K562 (cell line): ENCODE measurements at places on chromosomes 7 and 10. TPM values are rescaled to one million over a fixed set of nuclear protein-coding genes. Genes with fewer than 3 reads are reported as not detected.

Gene PDK4
- 0.20 and 0.24 TPM in 2 replicates for total RNA-seq

Gene HOXA5
- total RNA-seq = not detected in 2 replicates

Gene PRKAG2
- total RNA-seq = 3.6 and 5.0 TPM in 2 replicates

Gene C10orf53
- not detected in 2 replicates for total RNA-seq

Gene ABCB1
- total RNA-seq = 0.86 and 0.89 TPM in 2 replicates

DNA sequence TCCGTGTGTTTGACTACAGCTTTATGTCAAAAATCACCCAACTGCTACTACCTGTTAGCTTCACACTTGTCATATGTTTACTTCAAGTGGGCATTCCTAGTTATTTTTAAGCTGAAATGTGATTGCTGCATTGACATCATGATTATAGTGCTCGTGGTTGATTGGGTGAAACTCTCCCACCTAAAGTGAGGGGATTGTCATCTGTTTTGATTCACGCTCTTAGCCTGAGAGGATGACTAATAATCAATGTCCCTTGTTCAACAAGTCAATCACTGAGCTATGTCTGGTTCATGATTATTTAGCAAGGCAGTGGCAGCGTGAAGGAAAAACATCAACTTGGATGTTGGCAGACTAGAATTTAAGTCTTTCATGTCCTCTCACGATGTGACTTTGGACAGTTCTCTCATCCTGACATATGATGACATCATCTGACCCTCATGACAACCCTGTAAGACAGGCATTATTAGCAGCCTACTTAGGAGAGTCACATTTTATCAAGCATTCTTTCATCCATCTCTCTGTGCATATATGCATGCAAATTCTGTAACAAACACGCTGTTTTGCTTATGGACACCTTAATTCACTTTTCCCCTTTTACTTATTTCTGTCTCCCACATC lies 352.6 kb upstream of the ZMIZ1 start:
- no peak for DNase-seq
- H3K36me3 ChIP-seq = no peaks in the 10 kb centered on the region
- H3K4me3 ChIP-seq = no peak overlapping the region

DNA sequence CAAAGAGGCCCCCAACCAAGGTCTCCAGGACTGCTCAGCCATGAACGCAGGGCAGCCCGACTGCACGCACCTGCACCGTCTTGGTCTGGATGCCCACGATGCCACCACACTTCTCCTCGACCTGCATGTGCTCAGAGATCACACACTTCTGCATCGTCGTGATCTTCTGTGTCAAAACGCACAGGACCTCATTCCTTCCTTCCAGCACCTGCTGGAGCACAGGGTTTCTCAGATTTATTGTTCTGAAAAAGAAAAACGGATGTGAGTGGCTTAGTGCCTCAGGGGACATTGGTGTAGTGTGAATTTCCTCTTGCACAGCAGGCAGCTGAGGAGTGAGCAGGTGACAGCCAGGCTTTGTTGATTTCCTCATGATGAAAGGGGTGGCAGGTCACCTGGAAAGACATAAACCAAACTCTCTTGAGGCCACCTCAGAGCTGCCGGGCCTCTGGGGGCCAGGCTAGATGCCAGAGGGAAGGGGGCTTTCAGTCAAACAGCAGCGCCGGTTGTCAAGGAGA lies 38.2 kb downstream of the GSDME start:
- no peak for DNase-seq
- no peaks in the 10 kb centered on the region; the same call in 1 of the 2 replicates for H3K4me1 ChIP-seq
- no peak overlapping the region for H3K27ac ChIP-seq
- H3K27me3 ChIP-seq = no peaks in the 10 kb centered on the region; the same call in 2 of the 3 replicates
- H3K4me3 ChIP-seq = no peak overlapping the region

DNA sequence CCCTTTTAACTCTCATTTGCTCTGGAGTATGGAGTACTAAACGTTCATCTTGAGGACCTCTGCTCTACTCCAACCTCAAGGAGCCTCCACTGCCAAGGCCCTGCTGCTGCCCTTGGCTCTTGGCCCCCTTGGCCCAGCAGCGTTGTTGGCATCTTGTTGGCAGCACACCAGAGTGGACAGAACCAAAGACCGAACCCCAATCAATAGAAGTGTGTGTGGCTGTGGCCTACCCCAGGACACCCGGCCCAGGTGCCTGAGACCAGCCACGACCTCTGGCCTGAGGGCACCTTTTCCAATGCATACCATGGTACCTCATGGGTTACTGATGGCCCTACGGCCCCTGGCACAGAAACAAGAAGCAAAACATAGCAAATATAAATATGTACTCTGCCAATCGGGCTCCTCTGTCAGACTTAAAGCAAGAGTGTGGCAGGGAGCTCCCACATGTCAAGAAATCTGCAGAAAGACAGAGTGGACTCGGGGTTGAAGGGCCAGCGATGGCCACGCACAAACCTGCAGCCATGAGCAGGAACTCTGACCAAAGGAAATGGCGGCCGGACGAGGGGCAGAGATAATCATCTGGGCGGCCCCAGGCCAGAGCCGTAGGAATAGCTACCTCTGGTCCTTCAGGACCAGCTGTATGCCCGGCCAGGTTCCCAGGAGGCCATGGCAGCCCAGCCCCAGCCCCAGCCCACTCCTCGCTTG lies 2.9 kb downstream of the NPC1L1 start:
- H3K36me3 ChIP-seq = no peaks in the 10 kb centered on the region
- no peak for DNase-seq
- no peaks in the 10 kb centered on the region for H3K27me3 ChIP-seq

DNA sequence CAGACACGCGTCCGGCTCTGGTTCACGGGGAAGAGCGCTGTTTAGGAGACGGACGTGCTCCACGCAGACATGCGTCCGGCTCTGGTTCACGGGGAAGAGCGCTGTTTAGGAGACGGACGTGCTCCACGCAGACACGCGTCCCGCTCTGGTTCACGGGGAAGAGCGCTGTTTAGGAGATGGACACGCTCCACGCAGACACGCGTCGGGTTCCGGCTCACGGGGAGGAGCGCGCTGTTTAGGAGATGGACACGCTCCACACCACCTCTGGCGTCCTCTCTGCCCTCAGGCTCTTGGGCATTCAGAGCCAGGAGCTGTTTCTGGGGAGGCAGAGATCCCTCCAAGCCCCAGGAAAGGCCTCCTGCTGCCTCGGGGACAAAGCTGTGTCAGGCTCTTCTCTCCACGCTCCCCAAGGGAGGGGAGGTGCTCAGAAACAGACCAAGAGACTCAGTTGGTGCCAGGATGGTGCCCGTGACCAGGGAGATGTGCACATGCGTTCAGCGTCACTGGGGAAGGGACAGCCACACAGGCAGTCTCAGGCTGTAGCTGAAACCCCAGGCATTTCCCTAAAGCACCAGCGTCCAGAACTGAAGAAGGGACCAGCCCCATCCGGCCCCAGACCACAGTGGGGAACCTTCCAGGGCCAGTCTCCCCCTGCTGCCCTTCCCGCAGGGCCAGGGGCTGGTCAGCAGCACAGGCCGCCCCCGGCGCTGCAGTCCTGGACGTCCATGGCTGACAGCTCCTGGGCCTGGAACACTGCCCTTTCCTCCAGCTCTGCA lies 175.6 kb downstream of the ELFN1 start:
- DNase-seq = no peak
- no peak overlapping the region for H3K4me3 ChIP-seq
- peaks cover 83% of the 10 kb centered on the region for H3K4me1 ChIP-seq
- no peak overlapping the region for H3K27ac ChIP-seq
- H3K36me3 ChIP-seq = peaks cover 38% of the 10 kb centered on the region; the same call in 2 of the 3 replicates

DNA sequence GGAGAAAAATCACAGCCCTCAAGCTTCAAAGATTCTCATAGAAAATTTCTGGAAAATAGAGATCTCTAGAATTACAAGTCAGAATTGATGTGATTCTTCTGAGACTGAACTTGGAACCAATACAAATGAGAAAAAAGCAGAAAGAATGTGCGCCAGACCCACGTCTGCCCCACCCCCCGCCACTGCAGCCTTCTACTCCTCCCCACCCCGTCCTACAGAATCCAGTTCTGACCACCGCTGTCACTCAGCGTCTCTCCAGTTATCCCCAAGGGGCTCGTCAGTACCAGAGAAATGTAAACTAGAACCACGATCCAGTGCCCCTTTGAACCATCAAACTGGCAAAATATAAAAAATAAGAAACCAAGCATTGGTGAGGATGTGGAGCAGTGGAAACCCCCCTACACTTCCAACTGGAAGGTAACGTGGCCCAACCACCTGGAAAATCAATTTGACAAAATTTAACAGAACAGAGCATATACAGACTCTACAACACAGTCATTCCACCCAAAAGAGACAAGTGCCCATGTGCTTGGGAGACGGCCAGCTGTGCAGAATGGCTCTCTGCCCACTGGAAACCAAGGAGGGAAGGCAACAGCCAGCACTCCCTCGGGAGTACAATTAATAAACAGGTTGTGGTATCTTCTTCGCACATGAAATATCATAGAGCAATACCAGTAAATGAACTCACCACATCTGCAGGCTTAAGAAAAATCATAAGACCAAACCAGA lies 397.9 kb downstream of the TNS3 start:
- peaks cover 8% of the 10 kb centered on the region for H3K4me1 ChIP-seq
- no peak for DNase-seq
- H3K27ac ChIP-seq = no peak overlapping the region
- no peak overlapping the region for H3K4me3 ChIP-seq

DNA sequence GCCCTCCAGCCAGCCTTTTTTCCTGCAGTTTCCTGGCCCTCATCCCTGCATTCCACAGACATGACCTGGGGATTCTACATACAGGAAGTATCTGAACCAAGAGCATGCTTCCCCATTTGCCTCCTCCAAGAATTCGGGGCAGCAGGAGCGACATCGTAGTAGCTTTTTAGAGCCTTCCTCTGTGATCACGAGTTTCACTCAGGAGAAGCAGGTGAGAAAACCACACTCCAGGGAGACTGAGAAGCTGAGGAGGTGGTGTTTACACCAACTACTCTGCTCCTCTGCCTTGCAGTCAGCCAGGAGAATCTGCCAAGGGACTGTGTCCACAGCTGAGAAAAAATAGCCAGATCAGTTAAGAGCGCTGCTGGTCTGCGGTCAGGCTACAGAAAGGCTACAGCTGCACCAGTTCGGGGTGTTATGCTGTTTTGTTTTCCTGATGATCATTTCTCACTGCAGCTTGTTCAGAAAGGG lies 54.1 kb downstream of the HSPA12A start:
- no peak overlapping the region for H3K27ac ChIP-seq
- H3K4me3 ChIP-seq = no peak overlapping the region
- no peaks in the 10 kb centered on the region; the same call in 1 of the 2 replicates for H3K4me1 ChIP-seq
- H3K36me3 ChIP-seq = no peaks in the 10 kb centered on the region
- H3K27me3 ChIP-seq = no peaks in the 10 kb centered on the region

DNA sequence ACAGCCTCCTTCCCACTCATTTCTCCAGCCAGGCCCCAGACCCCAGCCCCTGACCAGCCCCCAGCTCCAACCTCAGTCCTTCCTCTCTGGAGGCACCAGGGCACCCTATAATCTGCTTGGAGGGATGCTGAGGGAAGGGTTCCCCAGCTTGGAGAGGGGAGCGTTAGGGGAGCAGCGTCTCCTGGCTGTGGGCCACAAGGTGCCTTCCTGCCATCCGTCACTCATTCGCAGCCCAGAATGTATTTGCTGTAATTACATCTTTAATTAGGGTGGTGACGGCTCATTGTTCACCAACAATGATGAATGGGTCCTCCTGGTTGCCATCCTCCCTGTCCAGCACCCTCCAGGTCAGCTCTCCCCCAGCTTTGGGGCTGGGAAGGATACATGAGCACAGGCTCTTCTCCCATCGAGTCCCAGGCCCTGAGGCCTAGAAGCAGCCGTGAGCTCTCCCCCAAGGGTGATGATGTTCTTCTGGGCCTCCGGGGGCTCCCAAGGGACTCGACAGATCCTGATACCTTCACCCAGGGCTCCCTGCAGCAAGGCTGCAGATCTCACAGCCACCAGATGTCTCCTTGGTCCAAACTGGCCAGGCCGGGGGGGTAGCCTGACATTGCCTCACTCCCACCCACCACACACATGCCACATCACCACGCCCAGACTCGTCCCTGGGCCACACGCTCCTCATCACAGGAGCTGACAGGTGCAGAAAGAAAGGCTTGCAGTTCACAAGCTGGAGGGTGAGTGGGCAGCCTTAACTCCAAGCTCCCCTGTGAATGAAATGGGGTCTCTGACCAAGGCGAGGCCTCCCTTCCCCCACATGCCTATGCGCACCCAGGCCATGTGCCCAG lies 26.8 kb downstream of the POLL start:
- peaks cover 19% of the 10 kb centered on the region for H3K4me1 ChIP-seq
- no peaks in the 10 kb centered on the region for H3K36me3 ChIP-seq
- H3K27ac ChIP-seq = no peak overlapping the region
- H3K27me3 ChIP-seq = no peaks in the 10 kb centered on the region
- no peak for DNase-seq

GRCh38 chr7:34837316-34837715 lies 179.3 kb downstream of the NPSR1 start:
- H3K27ac ChIP-seq = no peak overlapping the region
- H3K4me1 ChIP-seq = no peaks in the 10 kb centered on the region
- no peak overlapping the region for H3K4me3 ChIP-seq
- no peak for DNase-seq

DNA sequence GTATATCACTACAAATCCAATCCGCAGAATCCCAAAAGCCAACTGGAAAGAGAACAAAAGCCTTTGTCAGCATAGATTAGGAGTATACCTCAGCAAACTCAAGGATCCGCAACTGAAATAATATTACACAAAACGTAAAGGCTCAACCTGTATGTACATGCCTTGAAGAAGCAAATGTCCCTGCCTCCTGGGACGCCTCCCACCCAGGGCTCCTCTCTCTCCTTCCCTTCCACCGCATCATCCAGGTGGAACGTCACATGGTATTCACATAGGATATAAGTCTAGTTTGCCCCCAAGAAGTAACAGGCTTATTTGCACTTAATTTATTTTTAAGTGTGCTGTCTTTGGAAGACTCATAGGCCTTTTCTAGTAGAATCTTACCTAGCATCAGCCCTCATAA lies 13.4 kb downstream of the SLC26A3 start:
- H3K4me1 ChIP-seq = no peaks in the 10 kb centered on the region
- peaks cover 31% of the 10 kb centered on the region for H3K27me3 ChIP-seq
- H3K36me3 ChIP-seq = no peaks in the 10 kb centered on the region
- no peak for DNase-seq

- H3K36me3 ChIP-seq = no peaks in the 10 kb centered on the region
- no peak overlapping the region for H3K4me3 ChIP-seq
- H3K4me1 ChIP-seq = peaks cover 21% of the 10 kb centered on the region; the same call in 2 of the 3 replicates
These were observed 49.5 kb downstream of the PRR15 start for GRCh38 chr7:29613100-29613499.
